Fibroblast of lung (primary cell): ENCODE measurements at places on chromosomes 6 and 20. TPM values are rescaled to one million over a fixed set of nuclear protein-coding genes. Genes with fewer than 3 reads are reported as not detected.

The FABP7 gene
- total RNA-seq, result not detected in 2 replicates

The PPP1R10 gene
- 18.2 and 28.2 TPM in 2 replicates for total RNA-seq

The OR2H1 gene
- not detected in 2 replicates for total RNA-seq

The MAS1 gene
- not detected in 2 replicates for total RNA-seq

The SALL4 gene
- total RNA-seq, result 0.51 and 1.5 TPM in 2 replicates

The ENPP4 gene
- 3.6 and 4.0 TPM in 2 replicates for total RNA-seq

The PTCHD4 gene
- 4.4 and 5.8 TPM in 2 replicates for total RNA-seq

The WFDC5 gene
- total RNA-seq, result not detected in 2 replicates

The TAF4 gene
- total RNA-seq, result 2.8 and 3.0 TPM in 2 replicates

The BTNL2 gene
- total RNA-seq, result not detected in 2 replicates

The MTHFD1L gene
- total RNA-seq, result 43.4 and 48.9 TPM in 2 replicates

The PRR18 gene
- total RNA-seq, result not detected in 2 replicates

The EEF1A2 gene
- total RNA-seq, result 1.7 and 2.6 TPM in 2 replicates

The ZKSCAN4 gene
- 6.9 and 7.3 TPM in 2 replicates for total RNA-seq

The TNF gene
- not detected in 2 replicates for total RNA-seq

The GRM1 gene
- total RNA-seq, result under 0.01 and 0.17 TPM in 2 replicates

The RAET1G gene
- total RNA-seq, result 3.3 and 8.8 TPM in 2 replicates

The ADGRB3 gene
- 0.33 and 0.77 TPM in 2 replicates for total RNA-seq

The ADAM33 gene
- total RNA-seq, result 37.2 and 67.9 TPM in 2 replicates

The CRISP2 gene
- not detected in 2 replicates for total RNA-seq

The CST5 gene
- total RNA-seq, result not detected in 2 replicates

The SLC22A2 gene
- total RNA-seq, result not detected in 2 replicates

The TMEM151B gene
- under 0.01 TPM in 2 replicates for total RNA-seq

The C20orf144 gene
- total RNA-seq, result under 0.01 and 0.17 TPM in 2 replicates

The PSORS1C2 gene
- not detected in 2 replicates for total RNA-seq

The C2 gene
- 16.8 and 27.2 TPM in 2 replicates for total RNA-seq
